NCI-H1048 (cell line): ENCODE measurements at places on chromosomes 7 and 10.
A peak's percentile ranks its signal among the peaks of the same experiment; 100 is the strongest.

- DNase-seq, result no peak
Observed at GRCh38 chr10:93437946-93438612, 44.1 kb downstream of the MYOF start.

GRCh38 chr7:46651070-46651469 lies 730.0 kb upstream of the IGFBP3 start:
- DNase-seq, result no peak

- no peak for DNase-seq
Observed at GRCh38 chr7:22154143-22154529, 202.8 kb downstream of the RAPGEF5 start.

DNA sequence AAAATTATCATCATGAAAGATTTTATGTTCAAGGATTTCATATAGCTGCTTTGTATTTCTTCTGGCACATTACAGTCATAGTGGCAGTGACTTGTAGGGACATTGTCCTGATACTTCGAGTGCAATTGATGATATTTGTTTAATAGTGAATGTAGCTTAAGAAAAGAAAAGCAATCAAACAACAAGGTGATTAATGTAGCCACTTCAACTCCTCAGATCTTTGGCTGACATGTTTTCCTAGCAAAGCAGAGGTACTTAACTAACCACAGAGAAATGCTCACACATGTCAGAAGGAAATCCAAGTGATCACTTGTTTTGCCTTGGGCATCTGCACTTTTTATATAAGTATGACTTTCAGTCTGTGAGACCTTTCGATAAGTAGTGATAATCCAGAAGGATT lies 470.3 kb downstream of the AUTS2 start:
- no peak for DNase-seq

- no peak for DNase-seq
Observed at GRCh38 chr7:142800699-142801260, 30.0 kb downstream of the PRSS2 start.

- DNase-seq, result peak; percentile 12
Observed at GRCh38 chr10:102764470-102765161, 20.9 kb downstream of the WBP1L start.

- DNase-seq, result no peak
Observed at GRCh38 chr7:128404143-128404681, 5.6 kb downstream of the IMPDH1 start.

DNA sequence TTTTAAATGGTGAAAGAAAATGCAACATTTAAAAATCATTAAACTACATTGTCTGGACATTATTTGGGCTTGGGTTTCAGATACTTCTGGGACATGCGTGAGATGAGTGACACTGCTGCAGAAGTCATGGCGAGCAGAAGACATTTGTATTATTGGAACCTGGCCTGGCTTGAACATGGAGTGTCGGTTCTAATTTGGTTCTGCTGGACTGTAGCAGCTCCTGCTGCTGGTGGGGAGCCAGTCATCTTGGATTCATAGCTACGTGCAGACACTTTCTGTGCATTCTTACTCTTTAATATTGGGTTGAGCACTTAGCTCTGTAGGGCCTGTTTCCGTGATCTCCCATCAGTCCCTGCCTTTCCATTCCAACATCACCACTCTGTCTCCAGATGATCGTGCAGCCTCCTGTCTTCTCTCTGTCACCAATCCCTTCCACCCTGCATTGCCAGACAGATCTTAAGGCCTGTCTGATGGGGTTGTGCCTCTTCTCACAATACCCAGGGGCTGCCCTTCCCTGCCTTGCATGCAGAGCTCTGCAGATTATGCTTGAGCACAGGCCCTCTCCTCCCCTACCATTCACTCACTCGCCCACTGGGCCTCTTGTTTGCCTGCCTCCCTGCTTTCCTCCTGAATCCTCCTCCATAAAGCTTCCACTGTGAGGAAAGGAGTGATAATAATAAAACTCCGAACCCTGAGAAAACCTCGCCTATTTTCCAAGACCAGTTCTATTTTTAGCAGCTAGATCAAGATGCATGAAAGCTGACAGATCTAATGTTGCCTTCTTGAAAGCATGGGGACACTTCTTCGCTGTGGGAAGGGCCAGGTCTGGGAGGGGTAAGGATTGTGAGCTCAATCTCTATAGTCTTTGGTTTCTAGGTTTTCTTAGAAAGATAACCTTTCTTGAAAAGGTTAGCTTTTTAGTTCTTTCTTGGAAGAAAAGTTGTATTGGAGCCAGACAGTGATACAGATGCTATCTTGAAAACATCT lies 32.9 kb downstream of the CELF2 start:
- no peak for DNase-seq

- no peak for DNase-seq
Observed at GRCh38 chr10:16995867-16996529, 133.6 kb downstream of the CUBN start.

DNA sequence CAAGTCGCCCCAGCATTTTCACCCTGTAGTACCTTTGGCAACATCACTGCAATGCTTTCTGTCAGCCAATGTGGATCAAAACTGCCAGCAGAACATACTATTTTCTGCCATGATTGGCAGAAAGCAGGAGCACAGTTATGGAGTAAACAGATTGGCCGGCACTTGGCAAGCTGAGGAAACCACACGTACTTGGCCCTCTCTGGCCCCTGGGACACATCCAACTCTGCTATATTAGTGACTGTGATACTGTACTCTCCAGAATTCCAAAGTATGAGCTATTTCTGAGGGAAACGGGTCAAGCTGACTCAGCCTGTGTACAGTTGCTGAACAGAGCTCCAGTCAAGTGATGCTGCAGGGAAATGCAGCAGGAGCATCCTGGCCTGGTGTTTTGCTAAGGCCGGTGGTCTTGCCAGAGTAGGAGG lies 39.8 kb upstream of the LANCL2 start:
- no peak for DNase-seq
